ENCODE measurements at places on chromosomes 6 and 20.

DNA sequence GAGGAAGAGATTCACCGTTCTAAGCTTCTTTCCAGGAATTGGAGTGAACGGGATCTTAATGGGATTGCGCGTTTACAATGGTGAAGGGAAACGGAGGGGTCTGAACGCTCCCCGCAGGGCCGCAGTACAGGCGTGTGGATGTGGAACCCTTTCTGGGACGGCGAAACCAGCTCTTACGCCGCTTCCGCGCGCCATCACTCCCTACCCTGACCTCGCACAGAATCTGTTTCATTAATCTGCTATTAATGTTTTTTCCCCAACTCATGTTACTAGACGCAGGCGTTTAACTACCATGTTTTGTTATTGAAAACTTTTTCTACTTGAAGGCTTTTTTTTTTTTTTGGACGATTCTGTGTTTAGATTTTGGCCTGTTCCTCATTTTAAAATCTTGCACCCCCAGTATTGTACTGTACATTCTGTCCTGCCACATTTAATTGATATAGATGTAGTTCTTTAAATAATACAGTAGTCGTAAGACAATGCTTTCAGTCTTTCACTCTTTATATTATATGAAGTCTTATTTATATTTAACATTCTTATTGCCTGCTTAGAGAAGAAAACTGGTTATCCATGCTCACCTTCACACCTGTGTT lies 696 bp upstream of the SUPT3H start:
- peak; percentile 46 for DNase-seq

DNA sequence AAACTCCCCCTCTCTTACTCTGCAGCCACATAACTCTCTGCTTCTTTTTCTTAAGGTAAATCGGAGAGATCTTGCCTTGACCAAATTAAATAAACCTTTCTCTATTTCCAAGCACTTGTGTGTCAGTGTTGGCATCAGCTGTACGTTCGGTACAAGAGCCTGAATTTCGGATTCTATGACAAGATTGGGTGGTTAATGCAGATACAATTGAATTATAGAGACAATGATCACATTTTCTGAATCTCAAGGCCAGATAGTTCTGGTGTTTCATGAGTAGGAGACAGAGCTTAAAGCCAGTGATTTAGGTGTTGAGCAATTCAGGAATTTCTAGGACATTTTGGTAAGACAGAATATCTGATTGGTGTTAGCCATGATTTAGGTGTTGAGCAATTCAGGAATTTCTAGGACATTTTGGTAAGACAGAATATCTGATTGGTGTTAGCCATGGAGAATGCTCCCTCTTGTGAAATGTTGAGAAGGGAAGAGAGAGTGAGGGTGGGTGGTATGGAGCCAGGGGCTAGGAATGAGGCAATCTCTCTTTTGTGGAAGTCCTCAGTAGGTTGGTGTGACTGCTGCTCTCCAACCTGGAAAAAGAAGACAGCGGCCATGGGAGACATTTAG lies 5.1 kb downstream of the SPINT3 start:
- DNase-seq: no peak

DNA sequence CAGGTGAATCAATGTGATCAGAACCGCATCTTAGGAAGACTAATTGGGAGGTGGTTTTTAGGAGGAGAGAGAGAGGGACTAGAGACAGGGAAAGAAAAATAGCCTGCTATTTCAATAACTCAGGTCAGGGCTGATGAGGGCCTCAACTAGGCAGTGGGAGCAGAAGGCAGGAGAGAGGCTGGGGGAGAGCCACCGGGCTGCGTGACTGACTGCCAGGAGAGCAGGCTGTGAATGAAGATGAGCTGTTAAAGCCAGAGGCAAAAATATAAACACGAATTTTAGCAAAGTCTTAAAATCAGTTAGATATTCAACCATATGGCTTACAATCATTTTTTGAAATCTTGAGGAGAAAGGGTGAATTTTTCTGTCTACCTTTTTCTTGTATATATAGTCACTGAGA lies 149.6 kb downstream of the IPCEF1 start:
- no peak for DNase-seq

GRCh38 chr6:74044417-74045096 lies 348.6 kb downstream of the CD109 start:
- no peak for DNase-seq

GRCh38 chr6:1848752-1849151 lies 239.0 kb downstream of the FOXC1 start:
- no peak for DNase-seq

DNA sequence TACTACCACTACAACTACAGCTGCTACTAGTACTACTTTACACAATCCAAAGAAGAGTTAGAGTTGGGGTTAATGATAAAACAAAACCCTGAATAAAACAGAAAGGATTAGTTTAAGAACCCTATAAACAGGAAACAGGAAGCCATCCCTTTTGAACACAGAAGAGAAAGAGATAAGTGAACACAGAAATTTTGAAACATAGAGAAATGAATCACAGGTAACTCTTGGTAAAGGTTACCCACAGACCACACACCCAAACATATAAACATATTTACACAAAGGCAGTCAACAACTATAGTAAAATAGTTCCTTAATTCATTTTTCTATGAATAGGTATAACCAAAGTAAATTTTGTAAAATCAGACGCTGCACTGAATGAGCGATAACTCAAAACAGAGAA lies 98.1 kb downstream of the RNGTT start:
- DNase-seq: no peak

- DNase-seq: no peak
These were observed 83.2 kb downstream of the CEBPB start for GRCh38 chr20:50273601-50274491.

- DNase-seq: no peak
These were observed 64.8 kb downstream of the TSHZ2 start for GRCh38 chr20:53036992-53037391.

DNA sequence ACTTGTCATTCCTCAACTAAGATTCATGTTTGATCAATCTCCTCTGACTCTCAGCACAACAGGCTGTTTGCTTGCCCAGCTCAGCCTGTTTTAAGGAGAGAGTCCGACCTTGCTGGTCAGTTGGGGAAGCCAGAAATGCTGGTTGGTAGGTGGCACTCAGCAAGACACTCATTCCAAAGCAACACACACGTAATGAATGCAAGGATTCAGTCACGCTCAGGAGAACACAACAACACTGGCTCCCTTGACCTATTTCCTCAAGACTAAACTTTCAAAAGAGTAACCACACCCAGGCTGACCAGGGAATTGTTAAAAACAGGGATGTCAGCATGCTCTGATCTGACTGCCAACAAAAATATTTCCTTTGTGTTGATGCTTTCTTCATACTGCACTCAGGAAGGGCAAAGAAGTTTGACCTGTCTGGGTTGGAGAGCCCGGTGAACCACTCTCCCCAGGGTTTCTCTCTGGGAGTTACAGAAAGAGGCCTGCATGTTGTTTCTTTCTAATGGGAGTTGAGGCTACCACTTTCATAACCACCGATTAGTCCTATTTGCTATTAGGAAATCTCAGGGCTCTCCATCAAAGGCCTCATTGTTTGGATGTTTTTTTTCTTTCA lies 25.6 kb upstream of the PREP start:
- DNase-seq: no peak

- no peak for DNase-seq
These were observed 7.9 kb upstream of the COL12A1 start for GRCh38 chr6:75213732-75214131.

DNA sequence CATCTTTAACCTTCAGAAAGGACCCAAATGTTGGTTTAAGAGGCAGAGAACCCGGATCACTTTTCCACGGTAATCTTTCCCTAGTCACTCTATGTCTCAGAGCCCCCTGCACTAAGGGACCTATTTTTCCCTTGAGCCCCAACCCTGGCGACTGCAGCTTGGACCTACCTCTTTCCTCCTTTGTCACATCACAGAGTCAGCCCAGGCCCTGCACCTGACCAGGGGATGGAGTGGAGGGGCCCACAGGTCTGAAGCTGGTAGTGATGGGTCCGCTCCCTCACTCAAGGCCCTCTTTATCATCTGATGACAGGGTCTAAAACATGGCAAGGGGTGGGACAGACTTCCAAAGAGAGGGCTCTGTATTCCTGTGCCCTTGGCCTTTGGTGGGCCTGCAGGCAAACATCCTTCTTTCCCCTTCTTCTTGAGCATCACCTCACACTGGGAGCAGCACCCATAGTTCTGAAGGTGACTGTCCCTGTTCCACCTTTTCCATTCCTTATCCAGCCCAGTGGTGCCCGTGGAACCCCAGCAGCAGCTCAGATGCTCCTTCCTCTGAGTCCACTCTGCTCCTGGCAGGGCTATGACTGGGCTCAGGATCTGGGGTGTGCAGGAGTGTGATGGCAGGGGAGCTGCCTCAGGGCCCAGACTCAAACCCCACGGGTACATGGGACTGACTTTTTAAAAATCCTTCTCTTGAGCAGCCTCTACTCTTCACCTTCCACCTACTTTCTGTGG lies 6.3 kb downstream of the RAET1L start:
- no peak for DNase-seq

DNA sequence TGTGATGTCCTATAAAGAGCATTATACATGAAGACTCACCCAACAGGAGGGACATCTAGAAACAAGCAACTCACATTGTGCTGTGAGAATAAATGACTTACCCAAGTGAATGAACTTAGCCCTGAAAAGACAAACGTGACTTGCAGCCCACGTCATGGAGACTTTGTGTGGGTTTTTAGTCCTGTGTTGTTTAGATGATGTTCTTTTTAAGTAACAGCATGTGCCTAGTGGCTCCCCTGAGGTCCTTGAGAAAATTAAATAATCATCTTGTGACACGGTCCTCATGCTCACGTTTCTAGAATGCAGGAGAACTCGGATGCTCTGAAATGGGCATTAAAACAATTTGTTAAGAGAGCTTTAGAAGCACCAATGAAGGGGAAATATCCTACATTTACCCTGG lies 165.1 kb downstream of the SASH1 start:
- DNase-seq: no peak

DNA sequence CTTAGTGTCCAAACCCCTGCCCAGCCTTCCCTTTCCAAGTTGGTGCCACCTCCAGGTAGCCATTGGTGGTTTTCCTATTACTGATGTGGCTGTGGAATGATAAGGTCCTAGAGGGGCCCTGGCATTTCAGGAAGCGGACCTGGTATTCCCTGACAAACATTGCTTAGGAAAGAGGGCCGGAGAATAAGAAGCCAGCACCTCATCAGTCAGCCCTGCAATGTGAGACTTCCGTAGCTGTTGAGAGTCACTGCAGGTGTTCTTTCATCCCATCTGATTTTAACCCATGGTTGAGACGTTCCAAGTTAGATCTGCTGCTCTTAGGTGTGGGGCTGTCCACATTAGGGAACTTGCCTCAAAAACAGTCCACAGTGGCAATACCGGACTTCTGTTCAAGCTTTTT lies 14.8 kb upstream of the NPEPL1 start:
- no peak for DNase-seq

DNA sequence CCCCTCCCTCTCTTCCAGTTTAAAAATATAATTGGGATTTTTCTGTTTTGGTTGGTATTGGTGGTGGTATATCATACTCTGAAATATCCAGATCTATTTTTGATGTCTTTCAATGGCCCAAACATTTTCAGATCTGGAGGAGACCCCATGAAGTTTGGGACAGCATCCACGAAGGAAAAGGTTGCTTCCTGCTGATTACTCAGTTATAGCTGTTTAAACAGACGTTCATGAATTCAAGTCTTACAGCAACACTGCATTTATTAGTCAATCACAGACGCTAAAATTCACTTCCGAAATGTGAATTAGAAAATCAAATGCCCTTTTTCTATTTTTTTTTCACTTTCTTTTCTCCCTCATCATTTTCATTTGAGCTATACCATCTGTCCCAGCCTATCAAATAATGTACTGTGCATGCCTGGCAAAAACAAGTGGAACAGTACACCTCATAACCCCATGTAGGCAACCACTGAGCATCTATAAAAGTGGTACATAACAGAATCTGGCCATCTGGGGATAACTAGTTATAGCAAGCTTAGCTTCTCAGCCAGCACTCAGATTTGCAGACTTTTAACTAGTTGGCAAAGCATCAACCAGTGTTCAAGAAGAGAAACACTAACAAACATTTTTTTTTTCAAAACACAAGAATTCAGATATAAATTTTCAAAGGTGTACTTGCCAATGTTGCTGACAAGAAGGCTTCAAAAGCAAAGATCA lies 124.5 kb downstream of the HIVEP2 start:
- DNase-seq: no peak

DNA sequence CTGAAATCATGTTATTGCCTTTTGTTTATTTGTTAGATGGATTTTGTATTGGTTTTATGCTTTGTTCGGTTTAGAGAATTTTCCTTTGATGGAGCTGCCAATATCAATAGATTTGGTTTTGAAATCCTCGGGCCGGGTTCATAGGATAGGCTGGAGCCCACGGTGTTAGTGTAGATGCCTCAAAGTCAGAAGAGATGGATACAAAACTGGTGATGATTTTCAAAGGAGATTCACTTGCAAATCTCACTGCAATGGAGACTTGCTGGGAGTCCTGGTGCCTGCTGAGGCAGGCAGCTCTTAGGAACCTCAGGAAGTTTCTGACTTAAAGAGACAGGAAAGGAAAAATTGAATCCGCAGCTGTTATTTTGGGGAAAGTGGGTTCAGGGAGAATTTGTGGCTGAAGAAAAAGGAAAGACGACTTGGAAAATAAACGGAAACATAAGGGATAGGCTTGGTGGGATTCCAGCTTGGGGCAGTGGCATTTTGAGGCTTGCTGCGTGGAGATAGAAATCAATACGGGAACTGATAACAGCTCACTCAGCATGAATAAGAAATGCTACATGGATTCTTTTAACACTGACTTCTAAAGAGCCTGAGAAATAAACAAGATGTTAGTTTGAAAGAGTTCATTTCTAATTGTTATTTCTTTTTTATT lies 241.6 kb downstream of the PHACTR1 start:
- peak; percentile 38 for DNase-seq

DNA sequence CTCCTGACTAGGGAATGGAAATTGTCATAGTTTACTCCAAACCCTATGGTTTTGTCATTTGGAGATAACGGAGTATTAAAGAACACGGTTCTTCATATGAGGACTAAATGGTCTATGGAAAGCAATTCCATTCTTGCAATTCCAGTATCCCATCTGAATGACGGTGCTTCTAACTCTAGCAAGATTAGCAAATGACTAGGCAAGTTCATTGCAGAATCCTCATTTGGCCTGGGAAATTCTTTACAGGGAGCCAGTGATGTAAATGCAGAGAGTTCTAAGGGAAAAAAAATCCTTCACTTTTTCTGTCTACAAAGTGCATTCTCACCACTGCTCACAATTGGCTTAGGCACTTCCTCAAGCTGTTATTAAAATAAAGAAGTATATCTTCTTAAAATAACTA lies 111.5 kb downstream of the MOXD1 start:
- DNase-seq: no peak

DNA sequence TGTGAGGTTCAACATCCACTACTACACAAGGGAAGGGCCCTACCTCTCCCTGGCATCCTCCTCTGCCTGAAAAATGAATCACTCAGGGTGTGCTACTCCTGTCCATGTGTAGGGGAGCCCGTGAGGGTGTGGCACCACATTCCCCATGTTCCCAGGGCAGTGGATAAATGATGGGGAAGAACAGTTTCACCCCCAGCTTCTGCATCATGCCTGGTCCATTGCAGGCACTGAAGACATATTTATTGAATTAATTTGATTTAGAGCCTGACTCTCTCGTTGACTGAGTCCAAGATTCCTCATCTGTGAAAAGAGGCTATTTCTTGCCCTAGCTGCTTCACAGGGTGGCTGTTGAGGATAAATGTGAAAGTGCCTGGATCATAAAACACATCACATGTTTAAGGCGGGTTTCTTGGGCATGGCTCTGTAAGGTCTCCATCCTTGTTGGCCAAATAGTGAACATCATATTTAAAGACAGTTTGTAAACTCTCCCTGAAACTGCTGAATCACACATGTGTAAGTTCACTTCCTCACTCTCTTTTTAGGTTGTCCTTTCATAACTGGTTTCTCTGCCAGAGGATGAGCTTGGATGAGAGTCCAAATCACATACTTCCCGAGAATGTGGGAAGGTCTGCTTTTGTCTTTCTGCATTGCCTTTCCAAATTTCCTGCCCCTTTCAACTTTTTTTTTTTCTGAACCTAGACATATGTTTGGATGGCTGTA lies 79.7 kb upstream of the FYN start:
- no peak for DNase-seq

Data from NCI-H146 (cell line).